ENCODE measurements at places on chromosomes 1 and 21.

DNA sequence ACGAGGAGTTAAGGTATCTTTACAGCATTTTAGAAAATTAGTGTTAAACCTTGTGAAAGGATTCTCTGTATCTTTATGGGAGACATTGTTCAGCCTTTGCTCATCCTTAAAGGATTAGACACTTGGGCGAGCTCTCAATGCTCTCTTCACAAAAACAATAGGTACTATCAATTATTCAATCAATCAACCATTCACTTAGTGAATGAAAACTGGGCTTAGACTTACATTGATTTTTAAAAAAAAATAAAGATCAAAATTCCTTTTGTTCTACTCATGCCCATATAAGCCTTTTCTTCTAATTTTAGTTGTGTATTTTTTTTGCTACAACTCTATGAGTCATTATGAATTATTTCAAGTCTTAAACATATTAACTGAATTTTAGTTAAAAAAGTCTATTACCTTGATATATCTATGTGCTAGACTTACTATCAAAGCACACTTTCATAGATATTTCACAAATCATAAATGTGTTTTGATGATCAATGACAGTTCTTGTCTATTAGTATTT, 181.2 kb downstream of the DPYD start:
- DNase-seq, result no peak

GRCh38 chr1:40984066-40984465, 4.6 kb downstream of the CTPS1 start:
- DNase-seq, result no peak

GRCh38 chr1:202376247-202376646, 27.7 kb downstream of the PPP1R12B start:
- no peak for DNase-seq

- DNase-seq, result no peak
Observed at GRCh38 chr1:18997508-18997907, 41.0 kb upstream of the IFFO2 start.

- no peak for DNase-seq
Observed at GRCh38 chr1:101388904-101389546, 152.2 kb downstream of the S1PR1 start.
